ENCODE measurements at places on chromosomes 2 and 18.

DNA sequence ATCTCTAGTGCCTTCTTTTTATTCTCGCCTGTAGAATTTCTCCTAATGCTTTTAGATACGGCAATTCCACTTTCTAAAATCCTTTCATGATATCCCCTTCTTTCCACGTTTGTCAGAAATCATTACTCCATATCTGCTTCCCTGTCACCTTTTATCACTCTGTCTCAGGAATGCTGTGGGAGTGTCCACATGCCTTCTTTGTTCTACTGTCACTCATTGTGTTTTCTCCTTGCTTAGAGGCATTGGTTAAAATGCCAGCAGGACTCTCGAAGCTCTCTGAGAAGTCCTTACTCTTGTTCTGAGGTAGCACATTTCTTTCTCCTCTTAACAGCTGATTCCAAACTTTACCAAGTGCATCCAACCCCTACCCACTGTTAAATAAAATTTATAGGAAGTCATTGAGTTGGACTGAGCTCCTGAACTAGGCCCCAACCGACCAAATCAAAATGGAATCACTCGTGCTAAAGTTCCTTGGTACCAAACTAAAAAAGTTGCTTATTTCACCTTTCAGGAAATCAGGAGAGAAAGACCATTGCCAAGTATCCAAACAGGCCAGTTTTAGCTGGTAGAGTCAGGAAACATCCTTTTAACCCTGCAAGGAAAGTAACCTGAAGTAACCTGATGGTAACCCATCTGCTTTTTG, 10.6 kb upstream of the GALNT5 start:
- peak; percentile 55 for DNase-seq

GRCh38 chr2:70871398-70872211, 36.0 kb upstream of the CD207 start:
- peak; percentile 5 for DNase-seq

DNA sequence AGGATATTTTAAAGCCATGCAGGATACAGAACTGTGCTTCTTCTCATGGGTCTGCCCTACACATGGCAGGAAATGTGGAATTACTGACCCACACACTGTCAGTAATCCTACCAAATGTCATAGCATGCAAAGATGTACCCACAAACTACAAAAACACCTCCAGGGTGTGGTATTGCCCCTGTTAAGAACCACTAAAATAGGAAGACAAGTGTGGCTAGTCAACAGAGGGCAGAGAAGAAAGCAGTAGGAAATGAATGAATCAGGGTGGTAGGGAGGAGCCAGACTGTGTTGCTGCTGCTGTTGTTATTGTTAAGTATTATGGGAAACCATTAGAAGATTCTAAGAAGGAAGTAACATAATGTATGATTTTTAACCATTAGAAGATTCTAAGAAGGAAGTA, 556.7 kb upstream of the ACVR2A start:
- DNase-seq: no peak

DNA sequence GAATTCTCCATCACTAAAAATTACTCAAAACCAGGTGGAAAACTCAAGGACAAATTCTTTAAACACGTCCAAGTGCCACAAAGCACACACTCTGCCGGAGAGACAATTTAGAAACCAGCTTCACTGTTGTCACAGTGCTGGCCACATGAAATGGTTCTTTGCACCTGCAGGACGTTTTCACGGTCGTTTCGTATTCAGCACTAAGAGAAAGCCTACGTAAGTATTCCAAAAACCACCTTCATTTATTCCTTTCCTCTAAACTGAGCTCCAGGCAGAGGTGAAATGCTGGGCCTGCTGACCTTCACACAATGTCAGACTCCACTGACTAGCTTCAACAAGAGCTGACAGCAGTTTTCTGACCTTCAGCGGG, 680 bp downstream of the ATP5F1A start:
- no peak for DNase-seq

- DNase-seq: peak; percentile 87
These were observed 146.1 kb upstream of the DLX2 start for GRCh38 chr2:172248785-172249187.

- no peak for DNase-seq
These were observed 363.6 kb downstream of the ZNF521 start for GRCh38 chr18:24988253-24988840.

GRCh38 chr18:78722929-78723710, 256.5 kb upstream of the SALL3 start:
- DNase-seq: no peak

DNA sequence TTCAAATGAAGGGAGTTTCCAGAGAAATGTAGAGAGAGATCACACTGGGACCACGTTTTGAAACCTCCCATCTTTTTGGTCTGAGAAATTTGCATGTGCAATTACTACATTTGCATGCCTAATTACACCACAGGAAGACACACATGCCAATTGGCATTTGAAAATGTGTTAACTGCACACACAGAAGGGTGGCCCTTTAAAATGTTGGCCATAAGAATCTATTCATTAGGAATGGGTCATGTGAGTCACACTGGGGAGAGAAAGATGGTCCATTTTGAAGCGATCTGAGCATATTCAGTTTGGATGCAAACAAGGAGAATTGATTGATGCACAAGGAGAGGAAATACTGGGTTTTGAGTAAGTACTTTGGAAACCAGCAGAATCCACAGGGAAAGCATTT, 1407.1 kb upstream of the ACVR2A start:
- DNase-seq: no peak

DNA sequence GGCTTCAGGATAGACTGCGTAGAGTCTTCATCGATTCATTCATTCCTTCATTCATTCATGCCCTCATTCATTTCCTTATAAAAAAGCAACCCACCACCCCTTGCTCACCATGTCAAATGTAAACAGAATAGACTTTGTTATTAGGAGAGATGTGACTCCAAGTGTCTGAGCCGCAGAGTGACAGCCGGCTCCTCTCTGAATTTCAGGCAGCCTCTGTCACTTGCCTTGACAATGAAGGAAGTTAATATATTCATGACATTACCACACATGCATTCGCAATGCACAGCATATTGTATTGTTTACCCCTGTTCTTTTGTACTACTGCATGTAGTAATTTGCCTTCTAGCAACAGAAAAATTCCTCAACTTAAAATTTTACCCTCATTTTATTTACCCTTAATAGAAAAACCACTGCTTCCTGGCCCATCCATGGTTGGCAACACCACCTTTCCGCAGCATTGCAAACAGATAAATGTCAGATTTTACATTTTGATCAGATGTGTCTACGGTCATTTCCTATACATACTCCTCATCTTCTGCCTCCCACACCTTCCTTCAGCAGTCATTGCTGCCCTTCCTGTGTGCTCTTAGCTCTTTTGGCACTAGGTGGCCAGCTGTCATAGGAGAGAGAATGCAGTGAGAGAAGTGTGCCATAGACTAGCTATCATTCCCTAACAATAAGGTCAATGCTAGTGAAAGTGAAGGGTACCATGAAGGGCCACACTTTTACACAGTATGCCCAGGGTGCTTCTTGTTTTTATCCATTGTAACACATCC, 1090.8 kb downstream of the BCL11A start:
- DNase-seq: no peak

GRCh38 chr2:199717587-199717907, 133.4 kb downstream of the FTCDNL1 start:
- no peak for DNase-seq

GRCh38 chr18:50410894-50411293, 36.0 kb downstream of the SKA1 start:
- DNase-seq: peak; percentile 8

GRCh38 chr2:25401307-25402026, 59.7 kb upstream of the DNMT3A start:
- DNase-seq: no peak

DNA sequence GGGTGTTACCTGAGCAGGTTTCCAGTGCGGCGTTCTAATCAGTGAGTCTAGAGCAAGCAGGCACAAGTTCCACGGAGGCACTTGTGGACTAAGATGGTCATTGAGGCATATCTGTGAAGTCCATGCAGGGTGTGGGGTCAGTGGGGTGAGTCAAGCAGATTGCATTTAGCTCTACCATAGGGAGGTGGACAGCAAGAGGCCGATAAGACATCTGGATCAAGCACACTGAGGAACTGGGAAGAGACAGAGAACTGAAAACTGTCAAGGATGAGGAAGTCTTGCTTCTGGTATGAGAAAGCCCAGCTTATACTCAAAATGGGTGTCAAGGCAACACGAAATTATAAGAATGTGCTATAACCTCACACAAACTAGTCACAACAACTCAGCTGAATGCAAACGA, 61.2 kb upstream of the SLC39A10 start:
- DNase-seq: no peak

GRCh38 chr18:30682672-30683071, 359.9 kb downstream of the DSC3 start:
- no peak for DNase-seq

GRCh38 chr18:52746986-52747385, 407.0 kb downstream of the DCC start:
- DNase-seq: no peak

GRCh38 chr2:99079226-99079625, 62.3 kb upstream of the C2orf15 start:
- no peak for DNase-seq

DNA sequence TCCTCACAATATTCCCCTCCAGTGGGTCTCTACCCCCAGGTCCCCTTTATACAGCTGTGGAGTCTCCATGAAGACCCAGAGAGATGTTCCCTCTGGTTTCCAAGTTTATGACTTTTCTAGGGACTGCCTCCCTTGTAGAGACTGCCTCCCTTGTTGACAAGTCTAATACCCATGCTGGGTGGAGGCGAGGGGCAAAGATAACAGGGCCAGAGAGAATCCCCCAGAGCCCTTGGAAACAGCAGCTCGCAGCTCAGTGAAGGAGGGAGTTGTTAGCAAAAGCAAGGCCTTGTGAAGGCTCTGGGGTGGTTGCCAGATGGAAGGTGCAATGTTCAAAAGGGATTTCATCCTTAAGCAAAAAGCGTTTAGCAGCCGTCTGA, 75.0 kb upstream of the GATA6 start:
- DNase-seq: no peak

DNA sequence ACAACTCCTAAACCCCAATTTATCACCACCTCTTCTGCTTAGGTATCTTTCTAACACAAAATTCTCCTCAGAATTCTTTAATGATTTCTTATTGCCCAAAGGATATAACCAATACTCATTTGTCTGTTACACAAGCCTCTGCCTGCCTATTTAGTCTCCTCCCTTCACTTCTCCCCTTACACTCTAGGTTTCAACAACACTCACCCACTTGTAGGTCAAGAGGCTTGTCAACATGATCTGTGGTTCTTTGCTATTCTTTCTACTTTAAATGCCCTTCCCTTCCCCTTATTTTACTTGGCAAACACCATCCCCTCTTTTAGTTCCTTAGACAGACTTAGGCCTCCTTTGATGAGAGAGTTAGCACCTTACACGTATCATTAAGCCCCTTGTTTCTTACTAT, 69.0 kb upstream of the C2orf15 start:
- DNase-seq: no peak

- no peak for DNase-seq
These were observed 81.9 kb downstream of the CCDC93 start for GRCh38 chr2:117931978-117932377.

- no peak for DNase-seq
These were observed 95.6 kb downstream of the CYP26B1 start for GRCh38 chr2:72051971-72052505.

DNA sequence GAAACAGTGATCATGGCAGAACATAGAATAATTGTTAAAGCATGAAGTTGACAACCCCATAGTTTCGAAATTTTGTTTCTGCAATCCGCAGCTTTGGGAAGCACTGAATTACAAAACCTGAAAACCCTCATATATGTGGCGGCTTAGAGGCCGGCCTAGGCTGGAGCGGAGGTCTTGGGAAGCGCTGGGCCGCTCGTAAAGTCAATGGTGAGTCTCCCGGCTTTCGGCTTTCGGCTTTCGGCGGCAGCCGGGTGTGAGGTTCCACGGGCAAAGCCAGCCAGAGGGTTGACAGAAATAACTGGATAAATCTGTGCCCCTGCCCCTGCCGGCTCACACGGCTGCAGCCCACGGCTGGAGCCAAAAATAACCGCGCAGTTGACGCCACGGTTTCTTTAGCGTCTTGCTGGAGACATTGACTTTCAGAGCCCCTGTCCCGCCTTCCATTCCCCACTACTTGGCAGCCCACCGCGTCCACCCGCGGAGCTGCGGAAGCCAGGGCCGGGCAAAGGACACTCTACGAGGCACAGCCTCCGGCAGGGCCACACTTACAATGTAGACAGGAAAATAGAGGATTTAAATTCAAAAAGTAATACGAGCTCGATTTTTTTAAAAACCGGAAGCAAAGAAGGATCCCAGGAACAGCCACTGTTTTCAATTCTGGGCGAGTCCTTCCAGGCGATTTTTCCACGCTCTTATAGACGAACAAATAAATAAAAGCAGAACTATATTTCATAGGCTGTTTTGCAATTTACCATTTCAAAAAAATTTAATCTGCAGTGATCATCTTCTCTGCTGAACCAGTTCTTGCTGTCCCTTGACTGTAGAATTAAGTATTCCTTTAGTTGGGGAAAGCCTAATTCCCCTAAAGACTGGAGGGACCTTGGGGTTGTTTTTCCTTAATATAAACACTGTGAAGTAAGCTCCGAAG, 28.3 kb upstream of the ATP6V1B1 start:
- no peak for DNase-seq

GRCh38 chr2:85804583-85804982, 50.8 kb downstream of the ATOH8 start:
- DNase-seq: no peak

- DNase-seq: no peak
These were observed 74.9 kb upstream of the CELF4 start for GRCh38 chr18:37640504-37640903.

DNA sequence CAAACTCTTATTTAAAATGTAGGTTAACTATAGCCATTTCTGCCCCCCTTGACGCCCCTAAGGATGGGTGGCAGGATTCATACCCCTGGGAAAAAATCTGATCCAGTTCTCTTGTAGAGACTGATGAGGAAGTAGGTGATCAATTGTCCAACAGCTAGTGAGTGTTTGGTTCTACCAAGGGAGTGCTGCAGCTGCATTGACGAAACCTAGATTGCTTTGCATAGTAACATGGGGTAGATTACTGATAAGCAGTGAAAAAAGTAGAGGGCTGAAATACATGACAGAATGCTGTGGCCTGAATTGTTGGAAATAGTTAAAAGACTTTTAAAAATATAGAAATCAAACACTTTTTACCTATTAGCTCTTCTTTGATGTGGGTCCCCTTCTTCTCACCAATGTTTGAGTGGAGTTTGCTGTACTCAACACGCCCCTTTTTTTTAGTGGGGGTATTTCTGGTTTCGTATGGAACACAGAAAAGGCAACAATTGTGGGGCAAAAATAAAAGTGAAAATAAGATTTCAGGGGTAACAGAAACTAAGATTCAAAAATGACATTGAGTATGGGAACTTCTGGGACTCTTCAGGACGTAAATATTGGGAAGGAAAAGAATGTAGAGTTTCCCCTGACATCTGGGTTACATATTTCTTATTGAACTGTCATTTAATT, 66.2 kb downstream of the MAIP1 start:
- no peak for DNase-seq

DNA sequence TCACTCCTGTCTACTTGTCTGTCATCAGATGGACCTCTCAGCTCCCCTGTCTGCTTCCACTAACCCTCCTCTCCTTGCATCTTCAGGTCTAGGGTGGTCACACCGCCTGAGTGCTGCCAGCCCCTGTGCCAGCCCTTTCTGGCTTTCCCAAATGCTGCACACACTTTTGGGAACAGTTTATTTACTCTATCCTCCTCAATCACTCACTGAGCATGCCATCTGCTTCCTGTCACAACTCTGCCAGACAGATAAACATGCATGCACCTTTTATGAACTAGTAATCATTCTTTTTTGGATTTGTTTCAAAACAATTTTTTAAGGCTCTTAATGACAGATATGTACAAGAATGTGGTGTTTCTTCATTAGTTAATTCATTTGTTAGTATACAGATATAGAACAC, 56.3 kb upstream of the CCDC195 start:
- no peak for DNase-seq

Measured in epithelial cell of prostate (primary cell).